ENCODE measurements at places on chromosomes 11 and 22. TPM values are rescaled to one million over a fixed set of nuclear protein-coding genes. Genes with fewer than 3 reads are reported as not detected.

Gene NXPE2
- not detected for polyA plus RNA-seq

Gene TUB
- polyA plus RNA-seq: 8.9 TPM

Gene LIF
- 1.4 TPM for polyA plus RNA-seq

Gene GRM5
- 2.8 TPM for polyA plus RNA-seq

Gene RASD2
- polyA plus RNA-seq: 1.7 TPM

Gene DTX4
- 6.1 TPM for polyA plus RNA-seq

Gene SLC25A18
- polyA plus RNA-seq: 6.8 TPM

Gene OR5P2
- not detected for polyA plus RNA-seq

Gene SLC5A1
- polyA plus RNA-seq: 3.5 TPM

Gene MS4A7
- 8.9 TPM for polyA plus RNA-seq

Gene PLET1
- not detected for polyA plus RNA-seq

Gene C22orf15
- 8.8 TPM for polyA plus RNA-seq

Gene LIPT2
- polyA plus RNA-seq: 25.0 TPM

Gene OR5A1
- polyA plus RNA-seq: 0.21 TPM

Gene VEGFB
- polyA plus RNA-seq: 57.3 TPM

Gene GAL
- polyA plus RNA-seq: 1.3 TPM

Gene TRIM34
- 6.5 TPM for polyA plus RNA-seq

Gene BARX2
- polyA plus RNA-seq: 5.0 TPM

Measured in testis (tissue), 5 donors.